ENCODE measurements at places on chromosomes 6 and 20.

- DNase-seq: no peak
- no peaks in the 10 kb centered on the region for H3K27me3 ChIP-seq
- peaks cover 25% of the 10 kb centered on the region for H3K4me1 ChIP-seq
- H3K36me3 ChIP-seq: no peaks in the 10 kb centered on the region
Measured at GRCh38 chr20:6580486-6580885, 187.0 kb upstream of the BMP2 start.

DNA sequence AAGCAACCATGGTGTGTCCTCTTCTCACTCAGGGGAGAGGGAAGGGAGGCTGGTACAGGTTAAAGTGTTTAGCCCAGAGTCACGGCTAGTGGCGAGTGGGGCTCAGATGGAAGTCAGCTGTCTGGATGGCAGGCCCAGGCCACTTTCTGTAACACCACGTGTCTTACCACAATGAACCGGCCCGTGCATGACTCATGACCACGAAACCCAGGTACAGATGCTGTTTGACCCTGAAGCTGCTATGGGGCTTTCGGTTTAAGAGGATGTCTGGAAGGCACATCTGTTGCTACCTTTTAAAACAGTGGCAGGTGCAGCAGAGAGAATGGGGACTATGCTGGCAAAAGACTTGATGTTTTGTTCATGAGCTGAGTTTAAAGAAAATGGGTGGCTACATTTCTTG is 36.5 kb upstream of the MPC1 start:
- H3K4me3 ChIP-seq: no peak overlapping the region
- no peaks in the 10 kb centered on the region for H3K36me3 ChIP-seq
- H3K27ac ChIP-seq: no peak overlapping the region
- H3K4me1 ChIP-seq: no peaks in the 10 kb centered on the region

GRCh38 chr6:53424300-53424699 is 75.5 kb upstream of the ELOVL5 start:
- H3K4me1 ChIP-seq: no peaks in the 10 kb centered on the region
- H3K4me3 ChIP-seq: no peak overlapping the region
- H3K27ac ChIP-seq: no peak overlapping the region

GRCh38 chr20:18858816-18859215 is 45.2 kb downstream of the SCP2D1 start:
- H3K27ac ChIP-seq: no peak overlapping the region
- no peak for DNase-seq
- no peak overlapping the region for H3K4me3 ChIP-seq
- H3K36me3 ChIP-seq: no peaks in the 10 kb centered on the region
- no peaks in the 10 kb centered on the region for H3K4me1 ChIP-seq

DNA sequence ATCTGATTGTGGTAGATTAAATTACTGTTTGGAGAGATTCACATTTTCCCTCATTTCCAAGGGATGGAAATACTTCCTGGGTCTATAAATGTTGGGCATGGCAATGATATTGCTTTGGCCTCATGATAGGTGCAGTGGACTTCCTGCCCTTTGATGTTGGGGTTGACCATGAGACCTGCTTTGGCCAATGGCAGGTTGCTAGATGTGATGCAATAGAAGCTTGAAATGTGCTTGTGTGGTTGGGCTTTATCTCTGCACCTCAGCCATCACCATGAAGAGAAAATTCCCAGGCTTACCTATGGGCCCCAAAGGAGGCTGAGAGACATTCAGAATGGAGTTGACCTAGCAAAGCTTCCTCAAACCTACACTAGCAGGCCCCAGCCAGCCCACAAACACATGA is 69.4 kb downstream of the SLC22A3 start:
- H3K27me3 ChIP-seq: no peaks in the 10 kb centered on the region
- H3K36me3 ChIP-seq: no peaks in the 10 kb centered on the region
- H3K4me3 ChIP-seq: no peak overlapping the region
- H3K4me1 ChIP-seq: no peaks in the 10 kb centered on the region
- no peak overlapping the region for H3K27ac ChIP-seq

DNA sequence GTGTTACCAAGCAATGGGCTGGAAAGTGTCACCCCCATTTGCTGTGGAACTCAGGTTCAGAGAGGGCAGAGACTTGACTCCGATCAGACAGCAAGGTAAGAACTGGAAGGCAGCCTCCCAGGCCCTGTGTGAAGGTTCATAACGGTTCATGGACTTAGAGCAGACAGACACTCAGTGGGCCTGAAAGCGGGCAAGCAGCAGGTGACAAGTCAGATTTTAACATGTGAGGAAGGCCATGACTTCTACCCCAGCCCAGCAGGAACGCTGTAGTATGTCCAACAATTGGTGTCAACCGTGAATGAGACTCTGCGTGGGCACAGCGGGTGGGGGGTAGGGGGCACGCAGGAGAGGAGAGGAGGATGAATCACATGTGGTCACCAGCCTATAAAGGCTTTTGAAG is 217.6 kb upstream of the SNX9 start:
- no peak for DNase-seq
- H3K27me3 ChIP-seq: no peaks in the 10 kb centered on the region
- H3K4me1 ChIP-seq: peaks cover 15% of the 10 kb centered on the region
- H3K4me3 ChIP-seq: no peak overlapping the region

DNA sequence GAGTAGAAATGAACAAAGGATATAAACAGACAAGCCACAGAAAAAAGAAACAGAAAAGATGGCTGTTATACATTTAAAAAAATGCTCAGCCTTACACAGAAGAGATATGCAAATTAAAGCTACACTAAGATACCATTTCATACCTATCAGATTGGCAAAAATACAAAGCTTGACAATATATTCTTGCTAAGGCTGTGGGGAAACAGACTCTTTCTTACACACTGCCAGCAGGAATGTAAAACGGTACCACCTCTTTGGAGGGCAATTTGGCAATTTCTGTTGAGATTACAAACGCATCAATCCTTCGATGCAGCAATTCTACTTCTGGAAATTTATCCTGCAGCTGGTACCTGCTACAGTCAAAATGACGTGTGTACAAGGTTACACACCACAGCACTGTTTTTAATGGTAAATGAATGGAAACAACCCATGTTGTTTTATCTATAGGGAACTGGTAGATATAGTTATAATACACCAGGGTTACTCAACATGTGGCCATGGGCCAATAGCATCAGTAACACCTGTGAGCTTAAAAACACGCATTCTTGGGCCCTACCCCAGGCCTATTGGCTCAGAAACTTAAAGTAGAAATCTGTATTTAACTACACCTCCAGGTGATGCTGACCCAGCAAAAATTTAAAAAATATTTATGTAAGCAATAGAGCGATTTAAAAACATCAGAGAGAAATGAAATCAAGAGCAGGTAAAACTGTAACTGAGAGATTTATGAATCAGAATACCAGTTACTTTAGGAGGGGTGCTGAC is 53.3 kb downstream of the TRAM2 start:
- H3K36me3 ChIP-seq: peaks cover 45% of the 10 kb centered on the region
- H3K4me1 ChIP-seq: peaks cover 49% of the 10 kb centered on the region
- no peak overlapping the region for H3K4me3 ChIP-seq

DNA sequence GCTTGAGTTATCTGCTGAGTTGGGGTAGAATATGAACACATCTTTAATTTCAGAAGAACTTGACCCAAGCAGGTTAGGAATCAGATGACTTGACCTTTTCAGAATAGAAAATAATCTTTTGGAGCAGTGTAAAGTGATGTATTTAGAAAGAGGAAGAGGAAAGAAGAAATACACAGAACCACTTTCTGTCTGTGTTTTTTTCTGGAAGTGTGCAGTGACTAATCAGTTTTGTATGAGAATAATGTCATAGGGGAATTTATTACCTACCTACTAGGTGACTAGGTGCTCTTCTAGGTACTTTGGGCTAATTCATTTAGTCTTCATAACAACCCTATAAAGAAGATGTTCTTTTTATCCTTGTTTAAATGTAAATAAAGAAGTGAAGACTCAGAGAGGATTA is 3.0 kb downstream of the PPP1R14C start:
- no peak overlapping the region for H3K4me3 ChIP-seq
- no peaks in the 10 kb centered on the region for H3K36me3 ChIP-seq
- DNase-seq: no peak

DNA sequence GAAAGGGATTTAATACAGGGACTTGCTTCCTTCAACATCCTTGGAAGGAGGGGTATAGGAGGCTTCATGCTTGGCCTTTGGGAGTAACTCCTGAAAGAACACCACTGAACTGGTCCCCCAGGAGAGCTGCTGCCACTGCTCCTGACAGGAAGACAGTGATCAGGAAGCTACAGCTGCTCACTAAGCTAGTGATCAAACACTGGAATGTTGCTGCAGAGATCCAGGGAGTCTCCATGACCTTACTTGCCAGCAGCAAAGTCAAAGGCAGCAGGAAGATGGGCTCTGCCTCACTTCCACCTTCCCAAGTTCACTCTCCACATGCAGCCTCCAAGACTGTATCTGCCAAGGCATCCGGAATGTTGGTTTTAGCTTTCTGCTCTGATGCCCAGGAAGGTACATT is 31.8 kb downstream of the PIM1 start:
- no peaks in the 10 kb centered on the region for H3K27me3 ChIP-seq
- no peaks in the 10 kb centered on the region for H3K4me1 ChIP-seq
- H3K27ac ChIP-seq: no peak overlapping the region
- no peak for DNase-seq
- no peak overlapping the region for H3K4me3 ChIP-seq

DNA sequence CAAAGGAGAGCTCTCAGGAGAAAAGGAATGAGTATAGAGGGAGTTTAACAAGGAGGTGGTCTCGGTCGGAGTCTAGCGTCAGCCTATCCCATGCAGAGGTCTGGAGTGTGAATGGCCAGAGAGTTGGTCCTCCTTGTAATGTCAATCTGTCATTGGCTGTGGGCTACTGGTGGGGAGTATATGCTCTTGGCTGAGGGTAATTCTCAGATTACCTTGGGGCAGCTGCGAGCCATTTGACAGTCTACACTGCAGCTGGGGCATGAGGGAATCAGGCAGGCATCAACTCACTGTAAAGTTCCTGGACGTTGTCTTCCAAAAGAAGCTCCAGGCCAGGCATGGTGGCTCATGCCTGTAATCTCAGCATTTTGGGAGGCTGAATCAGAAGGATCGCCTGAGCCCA is 48.1 kb downstream of the EBF4 start:
- no peak for DNase-seq
- H3K27me3 ChIP-seq: no peaks in the 10 kb centered on the region
- H3K36me3 ChIP-seq: no peaks in the 10 kb centered on the region
- no peak overlapping the region for H3K27ac ChIP-seq
- H3K4me1 ChIP-seq: no peaks in the 10 kb centered on the region
- H3K4me3 ChIP-seq: no peak overlapping the region

DNA sequence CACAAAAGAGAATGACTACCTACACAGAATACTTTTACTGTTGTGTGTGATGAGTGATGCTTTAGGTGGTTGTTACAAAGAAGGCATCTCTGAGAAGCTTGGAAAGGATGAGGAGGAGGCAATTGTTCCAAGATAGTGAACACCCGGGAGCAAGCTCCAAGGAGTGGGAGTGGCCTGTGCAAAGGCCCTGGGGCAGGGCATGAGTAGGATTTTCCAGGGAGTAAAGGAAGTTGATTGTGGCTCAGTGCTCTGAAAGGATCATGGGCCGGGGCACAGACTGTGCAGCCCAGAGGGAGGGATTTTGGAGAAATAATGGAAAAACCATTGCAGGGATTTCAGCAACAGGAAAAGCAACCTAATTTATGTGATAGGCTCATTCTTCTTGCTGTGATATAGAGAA is 264.3 kb downstream of the CDH26 start:
- H3K27me3 ChIP-seq: peaks cover 25% of the 10 kb centered on the region
- no peaks in the 10 kb centered on the region for H3K36me3 ChIP-seq

GRCh38 chr20:42894483-42894882 is 295.2 kb downstream of the PTPRT start:
- no peaks in the 10 kb centered on the region for H3K4me1 ChIP-seq
- no peak overlapping the region for H3K4me3 ChIP-seq
- no peak overlapping the region for H3K27ac ChIP-seq
- no peaks in the 10 kb centered on the region for H3K36me3 ChIP-seq

DNA sequence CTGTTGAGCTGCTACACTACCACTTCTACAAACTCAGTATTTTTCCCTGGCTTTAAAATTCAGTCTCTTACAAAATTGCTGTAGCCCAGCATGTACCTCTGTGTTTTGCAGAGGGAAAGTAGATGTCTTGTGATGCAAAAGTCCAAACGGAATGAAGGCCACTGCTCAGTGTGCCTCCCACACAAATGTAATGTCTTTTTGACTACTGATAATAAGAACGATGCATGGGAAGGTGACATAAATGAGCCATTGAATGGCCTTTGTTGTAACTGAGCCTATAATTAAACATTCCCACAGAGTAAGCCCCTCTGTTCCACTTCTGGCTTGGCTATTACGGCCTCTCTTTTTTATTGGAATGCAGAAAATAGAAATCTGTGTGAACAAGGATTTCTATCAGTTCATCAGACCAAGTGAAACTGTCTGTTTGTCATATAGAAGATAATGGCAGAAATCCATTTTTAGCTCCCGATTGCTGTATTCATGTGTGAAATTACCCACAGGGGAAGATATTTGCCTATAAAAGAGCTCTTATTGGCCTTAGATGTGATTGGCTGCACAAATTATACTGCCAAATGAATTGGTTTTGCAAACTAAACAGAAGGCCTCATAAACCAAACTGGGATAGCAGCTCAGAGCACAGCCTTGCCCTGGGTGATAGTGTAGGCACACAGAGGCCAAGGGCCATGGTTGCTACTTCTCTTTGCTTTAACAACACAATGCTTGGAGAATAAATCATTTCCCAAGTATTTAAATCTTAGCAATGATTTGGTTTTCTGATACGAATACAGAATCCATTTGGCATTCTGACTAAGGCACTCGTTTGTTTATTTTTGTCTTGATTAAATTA is 241.5 kb upstream of the PLN start:
- DNase-seq: no peak
- no peak overlapping the region for H3K4me3 ChIP-seq
- no peak overlapping the region for H3K27ac ChIP-seq
- H3K27me3 ChIP-seq: peaks cover 3% of the 10 kb centered on the region
- no peaks in the 10 kb centered on the region for H3K36me3 ChIP-seq

DNA sequence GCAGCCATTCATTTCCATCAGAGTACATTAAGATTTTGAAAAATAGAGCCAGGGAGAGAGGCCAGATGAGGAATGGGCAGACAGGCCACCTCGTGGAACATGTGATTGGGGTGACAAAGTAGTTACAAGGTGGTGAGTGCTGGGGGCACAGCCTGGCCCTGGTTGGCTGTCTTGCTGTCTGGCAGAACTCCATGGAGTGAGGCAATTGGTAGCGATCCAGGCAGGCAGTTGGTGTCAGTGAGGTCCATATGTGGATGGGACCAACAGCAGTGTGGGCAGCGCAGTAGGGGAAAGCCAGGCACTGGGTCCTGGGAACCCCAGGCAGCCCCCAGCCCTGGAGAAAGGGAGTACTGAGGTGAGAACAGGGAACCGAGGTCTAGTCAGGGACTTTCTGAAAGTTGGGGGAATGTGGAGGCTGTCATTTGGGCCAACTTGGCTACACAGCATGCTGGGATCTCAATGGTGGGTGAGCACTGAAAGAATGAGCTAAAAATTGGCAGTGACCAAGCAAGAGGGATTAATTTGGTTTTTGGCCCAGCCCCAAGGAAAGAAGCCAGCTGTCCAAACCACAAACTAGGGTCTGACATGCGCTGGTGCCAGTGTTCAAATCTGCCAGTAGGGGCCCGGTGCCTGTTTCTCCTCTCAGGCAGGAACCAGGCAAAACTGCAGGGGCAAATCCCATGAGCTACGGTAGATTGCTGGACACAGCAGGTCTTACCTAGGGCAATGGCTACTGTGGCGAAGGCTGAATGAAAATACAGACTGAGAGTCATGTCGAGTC is 61.4 kb upstream of the E2F3 start:
- H3K27ac ChIP-seq: no peak overlapping the region
- H3K4me3 ChIP-seq: no peak overlapping the region
- no peaks in the 10 kb centered on the region for H3K36me3 ChIP-seq
- no peaks in the 10 kb centered on the region for H3K27me3 ChIP-seq
- DNase-seq: no peak
- H3K4me1 ChIP-seq: no peaks in the 10 kb centered on the region

All from SJSA1 (cell line).